RPMI7951 (cell line): ENCODE measurements at places on chromosomes 2 and 18. TPM values are rescaled to one million over a fixed set of nuclear protein-coding genes. Genes with fewer than 3 reads are reported as not detected.

Gene TRIM43
- total RNA-seq: not detected in 2 replicates

Gene SKA1
- 36.4 and 37.9 TPM in 2 replicates for total RNA-seq

Gene DOK6
- total RNA-seq: not detected in 2 replicates

Gene PSTPIP2
- total RNA-seq: 0.36 and 0.68 TPM in 2 replicates

Gene GLS
- total RNA-seq: 108 and 128 TPM in 2 replicates

Gene GREB1L
- total RNA-seq: 0.24 TPM in 1 of 2 replicates, not detected in the other

Gene TNFAIP6
- 7.3 and 8.8 TPM in 2 replicates for total RNA-seq

Gene TET3
- total RNA-seq: 3.4 and 3.6 TPM in 2 replicates

Gene BCS1L
- 47.0 and 49.8 TPM in 2 replicates for total RNA-seq

Gene KCNJ13
- not detected in 2 replicates for total RNA-seq

Gene COL3A1
- total RNA-seq: 33.6 and 39.9 TPM in 2 replicates

Gene HS1BP3
- total RNA-seq: 13.9 and 15.9 TPM in 2 replicates

Gene HTR2B
- 1.7 TPM in 2 replicates for total RNA-seq

Gene CD207
- total RNA-seq: 0.29 TPM in 1 of 2 replicates, not detected in the other

Gene IL36RN
- not detected in 2 replicates for total RNA-seq

Gene GRB14
- not detected in 2 replicates for total RNA-seq

Gene DCDC2C
- not detected in 2 replicates for total RNA-seq

Gene C2orf78
- total RNA-seq: not detected in 2 replicates

Gene LGALSL
- total RNA-seq: under 0.01 and 0.20 TPM in 2 replicates

Gene BMP10
- total RNA-seq: not detected in 2 replicates

Gene SIX2
- total RNA-seq: 0.78 and 1.4 TPM in 2 replicates

Gene ORMDL1
- 75.7 and 84.3 TPM in 2 replicates for total RNA-seq

Gene RFX8
- total RNA-seq: 9.3 and 10.8 TPM in 2 replicates

Gene MC2R
- not detected in 2 replicates for total RNA-seq

Gene COL4A4
- total RNA-seq: 0.72 and 1.4 TPM in 2 replicates

Gene SLC35F6
- total RNA-seq: 25.6 and 28.5 TPM in 2 replicates

Gene UGT1A5
- total RNA-seq: not detected in 2 replicates

Gene ST8SIA5
- total RNA-seq: 11.8 and 12.6 TPM in 2 replicates

Gene MYO3B
- 0.12 TPM in 1 of 2 replicates, not detected in the other for total RNA-seq

Gene CYBRD1
- 125 and 139 TPM in 2 replicates for total RNA-seq

Gene PTPN2
- total RNA-seq: 19.9 and 21.9 TPM in 2 replicates

Gene LONRF2
- 0.68 and 0.84 TPM in 2 replicates for total RNA-seq

Gene PLEKHA3
- total RNA-seq: 6.5 and 6.8 TPM in 2 replicates

Gene DIPK1C
- total RNA-seq: not detected in 2 replicates

Gene SERPINB10
- 0.10 and 0.60 TPM in 2 replicates for total RNA-seq
